ENCODE measurements at places on chromosomes 5 and 9.
A peak's percentile ranks its signal among the peaks of the same experiment; 100 is the strongest.

GRCh38 chr9:20378851-20379250, 243.4 kb downstream of the MLLT3 start:
- DNase-seq: no peak

- DNase-seq: no peak
Observed at GRCh38 chr5:174825587-174825986, 101.2 kb downstream of the MSX2 start.

DNA sequence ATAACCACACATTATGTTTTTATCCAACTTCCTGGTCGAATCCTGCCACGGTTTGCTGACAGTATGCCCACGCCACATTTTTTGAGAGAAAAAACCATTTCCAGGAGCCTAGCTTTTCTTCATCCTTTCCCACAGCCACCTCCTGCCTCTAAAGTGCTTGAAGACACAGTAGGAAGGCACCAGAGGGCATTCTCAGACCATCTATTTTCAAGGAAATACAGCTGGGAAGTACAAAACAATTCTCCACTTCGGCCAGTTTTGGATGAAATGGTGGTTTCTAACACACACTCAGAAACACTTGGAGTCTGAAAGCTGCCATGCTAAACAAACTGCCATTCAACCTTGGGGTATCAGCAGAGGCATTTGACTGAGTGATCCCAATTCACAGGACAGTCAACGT, 86.3 kb upstream of the RPS23 start:
- DNase-seq: no peak

- DNase-seq: no peak
Observed at GRCh38 chr5:137856916-137857862, 10.5 kb upstream of the MYOT start.

DNA sequence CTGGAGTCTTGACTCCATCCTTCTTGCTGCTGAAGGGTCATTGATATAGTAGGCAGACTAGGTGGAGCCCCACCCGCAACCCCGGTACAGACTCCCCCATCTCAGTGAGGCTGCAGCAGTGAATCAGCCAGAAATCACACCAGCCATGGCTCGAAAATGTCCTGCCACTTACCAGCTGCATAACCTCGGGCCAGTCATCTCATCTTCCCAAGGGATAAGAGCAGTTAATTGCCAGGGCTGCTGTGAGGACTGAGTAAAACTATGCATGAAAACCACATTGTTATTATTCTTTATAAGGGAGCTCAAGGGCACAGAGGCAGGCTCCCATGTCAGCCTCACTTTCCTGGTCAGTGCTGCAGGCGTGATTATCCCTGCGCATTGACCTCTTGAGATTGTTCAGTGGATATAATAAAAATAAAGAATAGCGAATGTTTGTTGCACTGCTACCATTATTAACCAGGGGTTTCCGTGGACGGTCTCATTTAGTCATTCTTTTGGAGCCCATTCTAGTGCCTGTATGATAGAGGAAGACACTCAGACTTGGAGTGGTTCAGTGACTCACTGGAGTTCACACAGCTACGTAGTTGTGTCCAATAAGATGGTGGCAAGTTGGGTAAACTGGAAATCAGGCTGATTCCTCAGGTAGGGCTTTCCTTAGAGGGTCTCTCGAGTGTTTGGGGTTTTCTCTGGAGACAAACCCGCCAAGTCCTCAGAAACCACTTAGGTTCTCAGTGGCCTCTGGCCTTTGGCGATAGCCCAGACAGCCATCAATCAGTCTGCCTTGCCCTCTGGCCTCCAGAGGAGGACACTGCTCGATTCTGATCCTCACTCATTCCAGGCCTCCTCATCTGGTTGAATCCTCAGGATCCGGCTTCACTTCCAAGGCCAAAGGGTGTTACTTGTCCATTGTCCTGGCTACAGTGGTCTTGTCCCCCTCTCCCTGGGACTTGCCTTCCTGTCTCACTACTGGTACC, 39.9 kb downstream of the COL15A1 start:
- no peak for DNase-seq

GRCh38 chr5:171295299-171295698, 13.7 kb upstream of the TLX3 start:
- DNase-seq: no peak

DNA sequence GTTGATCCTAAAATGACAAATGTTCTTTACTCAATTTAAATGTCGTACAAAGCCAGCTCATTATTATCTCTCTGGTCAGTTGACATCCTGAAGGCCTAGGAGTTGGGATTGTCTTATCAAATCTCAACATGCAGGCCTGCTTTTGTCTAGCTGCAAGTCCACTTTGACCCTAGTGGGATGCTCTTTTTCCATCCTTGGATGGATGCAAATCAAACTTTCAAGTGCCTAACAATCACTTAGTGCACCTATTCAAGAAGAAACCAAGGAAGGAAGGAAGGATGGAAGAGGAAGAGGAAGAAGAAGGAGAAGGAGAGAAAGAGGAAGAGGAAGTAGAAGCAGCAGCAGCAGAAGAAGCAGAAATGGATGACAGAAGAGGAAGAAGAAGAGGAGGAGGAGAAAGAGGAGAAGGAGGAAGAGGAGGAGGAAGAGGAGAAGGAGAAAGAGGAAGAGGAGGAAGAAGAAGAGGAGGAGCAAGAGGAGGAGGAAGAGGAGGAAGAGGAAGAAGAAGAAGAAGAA, 109.6 kb downstream of the PIK3R1 start:
- no peak for DNase-seq

- DNase-seq: no peak
Observed at GRCh38 chr5:56048124-56048523, 53.4 kb upstream of the IL6ST start.

GRCh38 chr5:39618391-39618790, 193.6 kb upstream of the DAB2 start:
- no peak for DNase-seq

DNA sequence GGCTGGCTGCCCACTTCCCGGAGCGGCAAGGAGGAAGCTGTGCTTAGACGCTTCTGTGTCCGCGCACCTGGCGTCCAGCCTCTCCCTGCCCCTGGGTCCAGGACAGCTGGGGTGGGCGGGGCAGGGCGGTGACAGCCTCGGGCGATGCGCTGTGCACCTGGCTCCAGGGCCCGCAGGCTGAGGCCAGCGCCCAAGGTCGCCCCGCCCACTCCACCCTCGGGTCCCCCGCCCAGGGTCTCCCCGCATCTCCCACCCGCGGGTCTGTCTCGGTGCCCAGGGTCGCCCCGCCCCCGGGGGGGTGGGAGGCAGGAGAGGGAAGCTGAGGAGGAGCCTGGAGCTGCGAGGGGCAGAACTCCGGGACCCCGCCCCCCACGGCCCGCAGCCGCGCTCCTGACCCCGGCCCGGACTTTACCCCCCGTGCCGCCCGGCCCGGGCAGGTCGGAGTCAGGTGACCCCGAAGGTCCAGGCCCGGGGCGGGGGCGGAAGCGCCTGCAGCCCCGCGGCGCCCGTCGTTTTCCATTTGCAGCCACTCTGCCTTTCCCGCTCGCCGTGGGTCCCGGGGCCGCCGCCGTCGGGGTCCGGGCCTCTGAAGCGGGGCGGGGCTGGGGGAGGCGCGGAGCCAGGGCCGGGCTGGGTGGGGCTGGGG, at the start of gene ENTPD8:
Gene ENTPD8 (minus strand): TSS at position 69 of the 646 bp plus-strand sequence. CDS start 3,072 bp downstream, outside the sequence.
- DNase-seq: no peak

DNA sequence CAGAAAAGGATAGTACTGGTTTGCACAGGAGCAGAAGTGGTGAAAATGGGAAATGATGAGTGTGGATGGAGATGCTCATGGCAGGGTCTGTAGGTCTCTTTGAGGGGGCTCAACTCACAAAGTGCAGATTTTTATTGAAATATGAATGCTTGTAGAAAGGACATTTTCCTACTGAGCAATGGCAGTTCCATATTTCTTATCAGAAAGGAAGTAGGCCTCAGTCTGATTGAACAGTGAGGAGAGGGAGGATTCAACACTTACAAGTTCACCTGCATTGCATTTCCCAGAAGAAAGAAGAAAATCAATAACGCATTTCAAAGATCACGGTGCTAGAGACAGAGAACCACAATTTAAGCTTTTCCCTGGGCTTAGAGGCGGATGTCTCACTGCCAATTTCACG, 49.2 kb downstream of the ANXA2R start:
- no peak for DNase-seq

DNA sequence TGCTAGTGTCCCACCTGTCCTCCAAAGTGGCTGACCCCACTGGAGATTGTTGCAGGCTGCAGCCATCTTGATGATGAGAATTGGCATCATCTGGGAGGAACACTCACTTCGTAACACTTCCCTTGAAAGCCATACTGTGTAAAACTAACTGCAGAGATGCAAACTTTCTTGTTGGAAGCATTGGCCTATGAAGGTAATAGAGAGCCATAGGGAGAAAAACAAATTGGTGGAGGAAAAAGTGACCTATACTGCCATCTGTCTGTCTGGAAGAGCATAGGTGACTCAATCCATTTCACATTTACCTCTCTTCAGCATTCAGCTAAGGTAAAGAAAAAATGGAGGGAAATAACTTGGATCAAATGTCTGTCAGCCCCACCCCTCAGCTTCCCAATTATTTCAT, 473.4 kb downstream of the NTRK2 start:
- no peak for DNase-seq

DNA sequence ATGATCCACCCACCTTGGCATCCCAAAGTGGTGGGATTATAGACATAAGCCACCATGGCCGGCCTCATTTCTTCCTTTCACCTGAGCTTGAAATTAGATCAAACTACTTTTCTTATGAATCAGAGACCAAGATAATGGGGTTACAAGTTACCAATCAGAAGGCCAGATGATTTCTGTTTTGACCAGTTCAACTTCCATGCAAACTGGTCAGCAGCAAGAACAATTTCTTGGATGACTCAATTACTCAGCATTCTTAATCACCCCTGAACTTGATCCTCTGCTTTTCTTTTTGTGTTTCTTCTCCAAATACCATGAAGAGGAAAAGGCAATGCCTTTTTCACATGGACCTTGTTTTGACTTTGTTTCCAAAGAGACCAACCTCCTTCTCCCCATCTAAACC, 10.0 kb upstream of the PLIN2 start:
- DNase-seq: no peak

GRCh38 chr9:88076286-88077070, 61.8 kb downstream of the SPATA31C2 start:
- DNase-seq: peak; percentile 72

- DNase-seq: no peak
Observed at GRCh38 chr5:176391999-176392398, 3.4 kb downstream of the HIGD2A start.

- no peak for DNase-seq
Observed at GRCh38 chr5:27172693-27173092, 134.3 kb upstream of the CDH9 start.

DNA sequence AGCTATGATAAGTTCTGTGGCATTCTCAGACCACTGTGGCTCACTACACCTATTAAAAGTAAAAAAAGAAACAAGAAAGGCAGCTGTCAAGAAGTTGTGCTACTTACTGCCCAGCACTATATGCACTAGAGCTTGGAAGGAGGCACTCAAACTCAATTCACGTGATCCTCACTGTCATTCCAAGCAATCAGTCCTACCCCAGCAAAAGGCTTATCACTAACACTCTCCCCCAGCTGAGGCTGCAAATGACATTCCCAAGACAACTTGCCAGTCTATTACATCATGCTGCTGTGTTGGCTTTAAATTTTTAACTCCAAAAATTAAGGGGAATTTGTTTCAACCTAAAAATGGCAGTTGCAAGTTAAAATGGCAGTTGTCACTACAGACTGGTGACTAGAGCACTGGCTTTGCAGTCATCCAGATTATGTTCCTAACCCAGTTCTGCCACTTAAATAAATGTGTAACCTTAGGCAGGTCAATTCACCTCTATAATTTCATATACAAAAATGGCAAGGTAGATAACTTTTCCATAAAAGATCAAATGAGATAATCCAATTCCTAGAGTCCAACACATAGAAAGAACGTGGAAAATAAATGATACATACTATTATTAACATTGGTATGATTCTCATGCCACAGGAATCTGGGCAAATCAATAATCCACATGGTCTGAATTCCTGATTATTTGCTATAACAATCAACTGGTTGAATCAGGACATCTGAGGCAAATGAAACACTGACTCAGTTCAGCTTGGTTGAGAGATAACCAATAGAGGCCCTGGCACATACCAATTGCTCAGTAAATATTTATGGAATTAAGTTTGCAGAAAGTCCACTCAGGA, 52.4 kb downstream of the FBXW11 start:
- DNase-seq: no peak

- peak; percentile 71 for DNase-seq
Observed at GRCh38 chr5:157603333-157604190, 28.0 kb upstream of the ADAM19 start.

DNA sequence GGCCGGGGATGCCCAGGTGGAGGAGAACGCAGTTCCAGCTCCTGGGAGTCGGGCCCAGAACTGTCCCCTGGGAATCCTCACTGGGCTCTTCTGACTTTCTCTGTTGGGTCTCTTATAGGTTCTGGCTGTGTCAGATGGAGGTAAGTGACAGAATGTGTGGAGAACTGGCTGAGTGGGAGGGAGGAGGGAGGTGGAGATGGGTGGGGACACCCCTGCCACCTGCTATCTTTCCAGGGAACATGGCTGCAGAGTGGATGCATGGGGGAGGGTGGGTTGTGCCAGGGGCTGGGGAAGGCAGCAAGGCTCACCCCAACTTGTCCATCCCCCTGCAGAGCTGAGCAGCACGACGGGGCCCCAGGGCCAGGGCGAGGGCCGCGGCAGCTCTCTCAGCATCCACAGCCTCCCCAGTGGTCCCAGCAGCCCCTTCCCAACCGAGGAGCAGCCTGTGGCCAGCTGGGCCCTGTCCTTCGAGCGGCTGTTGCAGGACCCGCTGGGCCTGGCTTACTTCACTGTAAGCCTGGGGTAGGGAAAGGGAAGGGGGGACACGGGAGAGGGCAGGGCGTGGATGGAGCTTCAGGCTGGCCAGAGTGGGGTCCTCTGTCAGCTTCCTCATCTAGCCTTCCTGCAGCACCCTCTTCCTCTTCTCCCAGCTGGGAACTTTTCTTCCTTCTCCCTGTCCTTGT, 8.3 kb downstream of the RGS14 start:
- no peak for DNase-seq

- no peak for DNase-seq
Observed at GRCh38 chr9:135666534-135667462, 3.7 kb downstream of the LCN9 start.

DNA sequence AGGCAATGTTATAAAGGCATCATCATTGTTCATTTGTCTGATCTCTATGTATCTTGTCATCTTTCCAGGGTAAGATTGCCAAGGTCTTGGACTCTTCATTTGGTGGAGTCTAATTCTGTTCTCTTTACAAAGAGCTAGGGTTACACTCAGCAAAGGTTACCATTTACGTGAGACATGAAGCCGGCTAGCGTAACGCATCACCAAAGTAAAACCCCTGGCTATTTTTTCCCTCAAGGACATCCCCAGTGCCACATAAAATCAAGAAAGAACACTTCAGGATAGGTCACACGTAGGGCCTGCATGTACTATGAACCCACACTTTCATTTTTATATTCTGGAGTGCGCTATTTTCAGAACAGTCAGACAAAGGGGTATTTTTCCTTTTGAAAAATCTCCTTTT, 20.0 kb upstream of the MYOT start:
- DNase-seq: no peak

GRCh38 chr5:148043705-148044104, 20.1 kb upstream of the SPINK5 start:
- DNase-seq: no peak

GRCh38 chr5:131221888-131222287, 42.0 kb upstream of the CDC42SE2 start:
- DNase-seq: no peak

- DNase-seq: peak; percentile 77
Observed at GRCh38 chr9:97398999-97399758, 12.7 kb upstream of the TDRD7 start.
